ENCODE measurements at places on chromosomes 1 and 21. TPM values are rescaled to one million over a fixed set of nuclear protein-coding genes. Genes with fewer than 3 reads are reported as not detected.

DNA sequence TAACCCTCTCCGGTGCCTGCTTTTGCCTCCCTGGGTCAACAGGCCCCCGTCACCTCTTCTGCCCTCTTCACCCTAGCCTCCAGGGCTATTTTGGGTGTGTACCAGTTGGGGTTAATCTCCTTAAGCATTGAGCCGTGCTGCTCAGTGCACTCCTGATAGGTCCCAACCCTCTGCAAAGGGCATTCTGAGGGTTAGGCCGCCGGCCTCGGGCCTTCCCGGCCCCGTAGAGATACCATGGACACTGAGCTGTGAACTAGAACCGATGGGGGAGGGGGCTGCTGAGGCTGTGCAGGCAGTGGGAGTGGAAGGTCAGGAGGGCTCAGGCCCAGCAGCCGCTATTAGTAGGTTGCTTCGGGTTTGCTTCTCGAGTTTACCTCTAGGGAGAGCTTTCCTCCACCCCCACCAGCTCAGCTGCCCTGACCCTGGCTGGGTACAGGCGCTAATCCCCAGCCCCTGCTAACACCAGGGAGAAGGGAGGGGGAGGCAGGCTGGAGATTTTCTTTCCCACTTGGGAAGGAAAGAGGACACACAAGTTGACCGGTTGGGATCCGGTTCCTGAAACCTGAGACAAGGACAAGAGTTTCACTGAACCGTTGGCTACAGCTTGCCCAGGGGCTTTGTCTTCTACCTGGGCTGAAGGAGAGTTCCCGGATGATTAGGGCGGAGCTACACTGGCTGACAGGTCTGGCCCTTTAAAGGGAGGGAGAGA is 4.8 kb downstream of the LMOD1 start:
- H3K27ac ChIP-seq: no peak overlapping the region
- no peak overlapping the region for H3K4me3 ChIP-seq
- H3K27me3 ChIP-seq: peaks cover 39% of the 10 kb centered on the region
- peaks cover 3% of the 10 kb centered on the region for H3K4me1 ChIP-seq
- DNase-seq: no peak

DNA sequence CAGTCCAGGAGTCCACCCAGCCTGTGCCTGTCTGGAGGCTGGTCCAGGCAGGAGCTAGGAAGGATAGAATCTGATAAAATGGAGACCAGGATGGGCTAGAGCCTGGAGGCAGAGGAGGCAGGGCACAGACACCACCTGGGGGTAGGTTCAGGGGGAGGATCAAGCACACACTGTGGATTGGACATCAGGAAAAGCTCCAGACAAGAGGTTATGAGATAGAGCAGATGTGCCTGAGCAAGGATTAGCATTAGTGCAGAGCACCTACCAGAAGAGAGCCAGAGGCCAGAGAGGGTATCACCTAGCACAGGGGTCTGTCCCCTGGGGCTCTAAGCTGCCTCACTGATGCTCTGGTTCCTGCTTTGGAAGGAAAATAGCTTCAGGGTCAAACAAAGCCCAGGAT is 216.7 kb upstream of the ZC3H12A start:
- no peaks in the 10 kb centered on the region for H3K36me3 ChIP-seq
- no peak overlapping the region for H3K27ac ChIP-seq
- H3K4me3 ChIP-seq: no peak overlapping the region
- no peak for DNase-seq

Gene GBP7
- total RNA-seq: 0.11 TPM

Gene CNKSR1
- 4.5 TPM for total RNA-seq

DNA sequence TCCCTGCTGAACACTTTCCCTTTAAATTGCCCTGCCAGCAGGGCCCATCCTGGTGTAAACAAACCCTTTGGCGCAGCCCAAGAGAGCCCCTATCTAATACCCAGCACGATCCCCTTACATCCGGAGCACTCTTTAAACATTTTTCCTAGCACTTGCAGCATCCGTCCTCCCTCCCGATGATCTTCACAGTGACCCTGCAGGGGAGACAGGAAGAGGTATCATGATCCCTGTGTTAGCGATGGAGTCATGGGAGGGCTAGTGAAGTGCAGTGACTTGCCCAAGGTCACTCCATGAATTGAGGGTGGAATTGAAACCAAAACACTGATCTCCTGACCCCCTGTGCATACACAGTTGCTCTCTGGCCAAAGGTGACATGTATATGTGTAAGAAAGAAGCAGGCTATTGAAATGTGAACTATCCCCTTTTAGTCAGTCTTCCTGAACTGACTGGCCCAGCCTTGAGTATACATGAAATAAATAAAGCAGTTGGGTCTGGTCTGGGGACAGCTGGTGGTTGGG is 9.8 kb upstream of the KCNQ4 start:
- H3K27ac ChIP-seq: peak overlapping the region; percentile 7
- peaks cover 30% of the 10 kb centered on the region for H3K4me1 ChIP-seq
- H3K4me3 ChIP-seq: no peak overlapping the region
- DNase-seq: no peak
- H3K27me3 ChIP-seq: no peaks in the 10 kb centered on the region

- H3K4me1 ChIP-seq: peaks cover 13% of the 10 kb centered on the region
- H3K27ac ChIP-seq: no peak overlapping the region
- no peaks in the 10 kb centered on the region for H3K36me3 ChIP-seq
- no peak for DNase-seq
Observed at GRCh38 chr1:30774550-30775432, 17.2 kb upstream of the LAPTM5 start.

GRCh38 chr1:56187405-56187804 is 392.0 kb downstream of the PLPP3 start:
- no peak for DNase-seq
- H3K4me1 ChIP-seq: no peaks in the 10 kb centered on the region

DNA sequence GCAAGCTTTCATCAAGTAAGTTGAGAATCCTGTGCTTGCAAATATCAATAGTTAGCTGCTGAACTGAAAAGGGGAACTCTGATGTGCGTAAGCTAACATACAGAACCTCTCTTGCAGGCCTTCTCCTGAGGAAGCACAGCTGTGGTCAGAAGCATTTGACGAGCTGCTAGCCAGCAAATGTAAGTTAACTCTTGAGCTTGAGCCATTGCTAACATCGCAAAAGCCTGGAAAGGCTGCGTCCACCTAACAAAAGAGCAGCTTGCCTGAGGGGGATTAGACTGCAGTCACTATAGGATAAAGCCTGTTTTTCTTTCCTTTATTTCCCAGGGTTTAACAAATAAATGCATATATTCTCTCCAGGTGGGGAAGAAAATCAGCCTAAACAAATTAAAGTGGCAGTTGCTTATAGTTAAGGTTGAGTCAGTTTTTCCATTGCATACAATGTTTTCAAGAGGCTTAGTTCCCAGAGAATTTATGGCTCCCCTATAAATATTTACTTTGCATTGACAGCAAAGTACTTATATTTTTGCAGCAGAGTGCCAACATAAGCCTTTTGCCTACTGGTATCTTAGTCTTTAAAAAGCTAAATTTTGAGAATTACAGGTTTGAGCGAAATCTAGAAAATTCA is 1.5 kb downstream of the RGS2 start:
- DNase-seq: no peak
- peaks cover 19% of the 10 kb centered on the region for H3K4me1 ChIP-seq
- H3K27me3 ChIP-seq: no peaks in the 10 kb centered on the region
- no peak overlapping the region for H3K27ac ChIP-seq

GRCh38 chr1:109821221-109821669 is 57.5 kb upstream of the EPS8L3 start:
- H3K27ac ChIP-seq: peak overlapping the region; percentile 40
- peaks cover 42% of the 10 kb centered on the region for H3K4me1 ChIP-seq
- no peak for DNase-seq
- H3K27me3 ChIP-seq: no peaks in the 10 kb centered on the region

DNA sequence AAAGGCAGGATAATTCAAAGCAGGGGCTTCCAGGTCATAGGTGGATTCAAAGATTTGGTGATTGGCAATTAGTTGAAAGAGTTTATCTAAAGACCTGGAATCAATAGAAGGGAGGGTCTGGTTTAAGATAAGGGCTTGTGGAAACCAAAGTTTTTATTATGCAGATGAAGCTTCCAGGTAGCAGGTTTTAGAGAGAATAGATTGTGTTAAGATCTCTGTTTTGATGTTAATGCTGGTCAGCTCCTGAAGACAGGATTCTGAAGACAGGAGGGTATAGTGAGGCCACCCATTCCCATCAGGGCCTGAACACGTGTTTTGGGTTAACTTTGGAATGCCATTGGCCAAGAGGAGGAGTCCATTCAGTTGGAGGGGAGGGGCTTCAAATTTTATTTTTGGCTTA is 6.1 kb upstream of the PTBP2 start:
- no peak overlapping the region for H3K4me3 ChIP-seq
- no peak overlapping the region for H3K27ac ChIP-seq
- no peaks in the 10 kb centered on the region for H3K36me3 ChIP-seq
- no peak for DNase-seq
- H3K4me1 ChIP-seq: no peaks in the 10 kb centered on the region
- peaks cover 28% of the 10 kb centered on the region for H3K27me3 ChIP-seq

Gene SLC27A3
- total RNA-seq: 38.9 TPM

DNA sequence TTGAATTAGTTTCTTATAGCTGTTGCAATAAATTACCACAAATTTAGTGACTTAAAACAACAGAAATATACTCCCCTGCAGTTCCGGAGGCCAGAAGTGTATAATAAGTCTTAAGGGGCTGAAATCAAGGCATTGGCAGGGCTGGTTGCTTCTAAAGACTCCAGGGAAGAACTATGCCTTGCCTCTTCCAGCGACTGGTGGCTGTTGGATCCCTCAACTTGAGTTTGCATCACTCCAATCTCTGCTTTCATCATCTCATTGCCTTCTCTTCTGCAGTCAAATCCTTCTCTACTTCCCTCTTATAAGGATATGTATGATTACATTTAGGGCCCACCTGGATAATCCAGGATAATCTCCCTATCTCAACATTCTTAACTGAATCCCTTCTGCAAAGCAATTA is 19.1 kb upstream of the MED18 start:
- H3K4me3 ChIP-seq: no peak overlapping the region
- peaks cover 6% of the 10 kb centered on the region for H3K27me3 ChIP-seq
- DNase-seq: no peak
- H3K36me3 ChIP-seq: no peaks in the 10 kb centered on the region

Gene CD247
- 252 TPM for total RNA-seq

DNA sequence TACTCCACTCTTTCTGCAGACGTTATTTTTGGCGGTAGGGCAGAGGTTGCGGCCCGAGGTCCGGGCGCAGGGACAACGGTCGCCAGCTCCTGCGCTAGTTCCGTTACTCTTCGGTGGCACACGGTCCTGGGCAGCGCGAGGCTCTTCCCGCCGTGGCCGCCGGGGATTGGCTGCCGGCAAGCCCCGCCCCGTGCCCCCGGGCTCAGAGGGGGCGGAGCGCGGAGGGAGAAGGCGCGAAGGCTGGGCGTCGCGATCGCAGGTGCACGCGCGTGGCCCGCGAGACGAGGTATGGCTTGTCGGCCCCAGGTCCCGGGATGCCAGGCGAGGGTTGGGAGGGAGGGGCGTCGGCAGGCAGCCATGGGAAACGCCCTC is 518 bp upstream of the SHE start:
- DNase-seq: no peak
- peaks cover 1% of the 10 kb centered on the region for H3K36me3 ChIP-seq
- H3K4me1 ChIP-seq: peaks cover 2% of the 10 kb centered on the region
